ENCODE measurements at places on chromosomes 13 and 19.

GRCh38 chr19:38555200-38555599, 62.6 kb downstream of the MAP4K1 start:
- no peak for DNase-seq

DNA sequence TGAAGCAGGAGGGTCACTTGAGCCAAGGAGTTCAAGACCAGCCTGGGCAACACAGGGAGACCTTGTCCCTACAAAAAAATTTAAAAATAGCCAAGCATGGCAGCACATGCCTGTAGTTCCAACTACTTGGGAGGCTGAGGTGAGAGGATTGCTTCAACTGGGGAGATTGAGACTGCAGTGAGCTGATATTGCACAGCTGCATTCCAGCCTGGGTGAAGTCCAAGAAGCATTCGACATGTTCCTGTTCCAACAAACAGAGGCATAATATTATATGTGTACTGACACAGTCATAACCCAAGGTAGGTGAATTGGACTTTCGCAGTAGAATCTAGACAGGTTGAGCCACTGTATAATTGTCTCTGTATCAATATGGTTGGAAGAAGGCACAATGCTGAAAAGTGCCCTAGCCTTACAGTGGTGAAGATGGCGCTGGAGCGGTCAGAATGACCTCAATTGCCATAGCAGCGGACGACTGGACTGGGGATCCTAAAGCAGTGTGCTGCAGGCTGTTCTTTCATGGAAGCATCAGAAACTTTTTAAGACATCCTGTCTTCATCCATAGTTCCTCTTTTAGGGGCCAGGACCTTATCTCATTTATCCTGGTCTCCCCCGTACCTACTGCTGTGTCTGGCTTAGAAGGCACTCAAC, 112.0 kb upstream of the CLDN10 start:
- DNase-seq: no peak

DNA sequence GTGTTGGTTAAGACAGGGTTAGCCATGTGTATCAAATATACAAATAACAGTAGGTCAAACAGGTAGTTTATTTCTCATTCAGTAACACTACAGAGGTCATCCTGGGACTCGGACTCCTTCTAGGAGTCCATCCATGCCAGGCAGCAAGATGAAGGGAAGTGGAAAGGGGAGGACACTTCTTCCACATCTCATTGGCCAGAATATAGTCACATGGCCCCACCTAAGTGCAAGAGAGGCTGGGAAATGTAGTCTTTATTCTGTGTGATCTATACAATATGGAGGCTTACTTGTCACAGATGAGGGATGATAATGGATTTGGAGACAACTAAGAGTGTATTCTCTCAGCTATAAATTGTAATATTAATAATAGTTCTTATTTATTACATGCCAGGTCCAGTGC, 31.1 kb downstream of the RDH8 start:
- DNase-seq: no peak

- no peak for DNase-seq
These were observed 5.5 kb downstream of the AP3D1 start for GRCh38 chr19:2145831-2146241.

DNA sequence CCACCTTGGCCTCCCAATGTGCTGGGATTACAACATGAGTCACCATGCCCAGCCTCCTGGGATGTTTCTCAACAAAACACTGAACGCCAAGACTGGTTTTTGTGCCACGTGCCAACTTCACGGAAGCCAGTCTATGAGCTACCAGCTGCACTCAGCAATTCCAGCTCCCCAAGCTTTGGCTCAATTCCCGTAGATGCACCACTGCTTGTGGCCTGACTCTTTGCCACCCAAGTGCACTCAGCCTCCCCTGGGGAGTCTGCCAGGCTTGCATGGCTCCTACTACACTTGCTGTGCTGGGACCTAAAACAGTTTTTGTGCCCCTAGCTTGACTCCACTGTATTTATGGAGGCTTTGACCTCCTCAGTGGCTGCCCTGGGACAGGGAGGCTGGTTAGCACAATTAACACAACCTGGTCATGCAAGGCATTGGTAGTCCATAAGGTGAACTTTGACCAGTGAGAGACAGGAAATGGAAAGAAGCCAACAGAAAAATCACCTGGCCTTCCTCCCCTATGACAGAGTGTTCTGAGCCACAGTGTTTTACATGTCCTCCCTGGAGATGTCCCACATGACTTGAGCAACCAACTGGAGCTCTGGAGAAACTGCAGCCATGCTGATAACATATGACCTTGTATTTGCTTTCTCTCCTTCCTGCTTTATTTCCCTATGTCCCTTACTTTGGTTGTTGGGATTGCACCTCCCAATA, 1173.1 kb downstream of the UQCRFS1 start:
- no peak for DNase-seq

DNA sequence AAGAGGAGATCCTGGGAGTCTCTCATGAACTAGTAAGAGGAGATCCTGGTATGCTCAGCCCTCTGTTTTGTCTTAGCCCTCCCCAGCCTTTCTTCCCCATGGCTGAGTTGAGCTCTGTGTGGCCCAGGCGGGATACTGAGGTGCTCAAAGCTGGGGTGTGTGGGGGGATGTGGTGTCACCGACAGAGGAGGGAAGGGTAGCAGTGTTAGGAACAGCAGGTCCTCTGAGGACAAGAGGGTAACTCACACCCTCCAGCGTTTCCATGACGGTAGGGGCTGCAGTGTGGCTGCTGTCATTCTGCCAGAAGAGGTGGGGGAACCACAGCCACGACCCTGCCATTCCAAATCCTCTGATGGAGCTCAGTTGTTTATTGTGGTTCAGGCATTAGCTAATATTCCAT, 691 bp downstream of the KIR2DL4 start:
- no peak for DNase-seq

DNA sequence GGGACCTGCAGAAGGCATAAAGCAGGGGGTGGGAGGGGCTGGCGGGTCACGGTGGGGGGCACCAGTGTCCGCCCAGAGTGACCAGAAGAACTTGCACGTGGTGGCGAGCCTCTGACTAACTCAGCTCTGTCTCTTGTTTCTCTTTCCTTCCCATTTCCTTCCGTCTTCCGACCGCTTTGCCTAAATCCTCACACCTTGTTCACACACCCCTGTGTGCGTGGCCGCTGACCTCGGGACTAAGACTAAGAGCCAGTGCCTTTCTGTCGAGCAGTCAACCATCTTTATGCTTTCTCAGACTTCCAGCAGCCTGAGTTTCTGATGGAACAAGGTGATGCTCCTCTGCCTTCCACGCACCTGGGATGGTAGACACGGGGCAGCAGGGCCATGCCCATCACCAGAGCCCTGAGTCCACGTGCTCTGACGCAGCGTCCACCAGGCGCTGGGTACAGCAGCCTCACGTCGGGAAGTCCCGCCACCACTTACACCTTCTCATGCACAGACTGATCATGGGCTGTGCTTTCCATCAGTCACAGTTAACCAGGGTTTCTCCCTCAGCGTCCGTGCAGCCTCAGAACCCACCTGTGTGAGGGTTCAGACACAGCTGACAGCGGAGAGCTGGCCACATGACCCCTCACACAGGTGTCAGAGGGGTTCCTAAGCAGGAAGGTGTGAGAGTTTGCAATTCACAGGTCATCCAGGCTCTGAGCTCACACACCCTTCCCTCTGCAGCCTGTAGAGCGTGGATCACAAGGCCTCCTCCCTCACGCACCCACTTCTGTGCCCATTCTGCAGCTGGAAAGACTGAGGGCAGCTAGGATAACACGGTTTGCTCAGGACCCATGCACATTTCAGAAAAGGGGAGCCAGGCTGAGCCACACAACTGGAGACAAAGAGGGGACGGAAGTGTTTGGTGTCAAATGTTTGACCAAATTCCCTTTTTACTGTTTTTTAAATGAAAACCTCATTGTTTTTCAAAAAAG, 90.7 kb upstream of the MCF2L start:
- no peak for DNase-seq

- no peak for DNase-seq
These were observed 39.9 kb downstream of the FBN3 start for GRCh38 chr19:8109455-8109854.

DNA sequence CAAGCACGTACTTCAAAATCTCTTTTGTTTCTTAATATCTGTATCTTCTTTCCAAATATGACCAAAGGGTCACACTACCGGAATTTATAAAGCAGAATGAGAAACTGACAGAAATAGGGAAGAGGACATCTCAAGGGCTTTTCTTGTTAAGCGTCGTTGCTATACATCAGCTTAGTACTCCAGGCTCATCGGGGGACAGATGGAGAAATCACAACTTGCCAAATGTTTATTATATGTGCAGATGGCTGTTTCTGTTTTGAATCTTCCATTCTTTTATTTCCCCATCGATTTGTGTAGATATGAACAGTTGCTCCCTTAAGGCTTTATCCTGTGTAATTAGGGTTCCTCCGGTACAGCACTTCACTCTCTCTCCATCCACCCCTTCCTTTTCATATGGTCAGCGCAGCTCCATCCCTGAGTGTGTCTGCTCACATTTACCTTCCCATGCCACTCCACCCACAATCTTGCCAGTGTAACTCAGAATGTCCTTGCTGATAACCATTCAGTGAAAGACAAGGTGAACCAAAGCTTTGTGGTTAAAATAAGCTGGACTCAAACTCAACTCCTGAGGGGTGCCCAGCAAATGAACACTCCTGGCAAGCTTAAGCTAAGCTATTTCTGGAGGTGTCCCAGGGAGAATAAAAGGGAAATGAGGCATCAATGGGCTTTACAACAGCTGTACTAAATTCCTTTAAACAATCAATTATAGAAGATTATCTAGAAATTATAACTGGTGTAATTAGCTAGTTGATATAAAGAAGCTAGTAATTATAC, 51.3 kb downstream of the TBC1D4 start:
- no peak for DNase-seq

GRCh38 chr19:33405553-33406461, 32.3 kb downstream of the CEBPG start:
- no peak for DNase-seq

GRCh38 chr19:45291834-45292233, 30.8 kb downstream of the CKM start:
- DNase-seq: no peak

- no peak for DNase-seq
These were observed 44.6 kb downstream of the DPY19L3 start for GRCh38 chr19:32450217-32450616.

GRCh38 chr13:98845742-98846141, 93.3 kb upstream of the SLC15A1 start:
- DNase-seq: no peak

GRCh38 chr19:55034751-55035150, 3.3 kb downstream of the GP6 start:
- no peak for DNase-seq

GRCh38 chr19:20840371-20840770, 64.3 kb downstream of the ZNF66 start:
- DNase-seq: no peak

GRCh38 chr19:45103508-45104319, 10.7 kb downstream of the PPP1R37 start:
- DNase-seq: peak; percentile 50

- DNase-seq: no peak
These were observed 513 bp upstream of the ZNF317 start for GRCh38 chr19:9139609-9140158.

GRCh38 chr19:48565090-48565489, 13.1 kb downstream of the SULT2B1 start:
- DNase-seq: no peak

DNA sequence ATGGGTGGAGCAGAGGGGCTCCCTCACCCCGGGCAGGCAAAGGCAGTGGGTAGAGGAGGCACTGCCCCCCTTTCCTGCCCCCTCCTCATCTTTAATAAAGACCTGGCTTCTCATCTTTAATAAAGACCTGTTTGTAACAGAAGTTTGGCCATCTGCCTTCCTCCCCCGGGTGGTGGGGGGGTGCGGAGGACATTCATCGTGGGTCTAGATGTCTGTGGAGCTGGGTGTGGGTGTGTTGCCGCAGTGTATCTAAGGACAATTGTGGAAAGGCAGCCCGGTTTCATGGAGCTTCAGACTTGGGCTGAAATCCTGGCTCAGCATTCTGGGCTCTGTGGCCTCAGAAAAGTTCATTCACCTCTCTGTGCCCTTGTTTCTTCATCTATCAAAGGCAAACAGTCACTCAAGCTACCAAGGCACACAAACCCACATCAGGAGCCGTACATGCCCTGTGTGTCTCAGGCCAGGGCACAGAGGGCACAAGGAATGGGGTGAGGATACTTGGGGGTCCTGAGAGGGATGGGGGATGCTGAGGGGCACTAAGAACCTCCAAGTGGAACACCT, 8.8 kb upstream of the SWSAP1 start:
- no peak for DNase-seq

GRCh38 chr13:106471957-106472543, 63.4 kb downstream of the EFNB2 start:
- DNase-seq: no peak

DNA sequence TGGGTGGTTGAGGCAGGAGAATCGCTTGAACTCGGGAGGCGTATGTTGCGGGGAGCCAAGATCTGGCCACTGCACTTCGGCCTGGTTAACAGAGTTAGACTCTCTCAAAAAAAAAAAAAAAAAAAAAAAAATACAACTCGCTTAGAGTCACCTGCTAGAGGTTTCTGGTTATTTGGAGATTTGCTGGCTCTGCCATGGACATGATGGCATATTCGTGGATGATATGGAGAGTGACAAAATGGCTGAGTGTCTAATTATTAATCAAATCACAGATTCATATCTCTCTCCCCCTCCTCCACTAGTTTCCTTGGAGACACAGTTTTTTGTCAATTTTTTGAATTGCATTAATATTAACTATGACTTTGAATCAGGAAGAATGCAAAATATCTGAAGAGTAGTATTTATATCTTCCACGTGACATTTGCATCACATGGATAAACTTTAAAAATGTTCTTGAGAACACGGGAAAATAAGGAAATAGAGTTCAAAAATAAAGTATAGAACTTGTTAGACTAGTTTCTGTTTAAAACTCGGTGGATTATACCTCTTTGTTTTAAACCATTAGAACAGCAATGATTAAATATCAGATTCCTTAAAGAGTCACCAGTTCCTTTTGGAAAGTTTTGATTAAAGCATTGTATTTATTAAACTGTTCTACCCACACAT, 47.8 kb downstream of the KLF5 start:
- DNase-seq: no peak

GRCh38 chr19:7489609-7490044, 792 bp upstream of the PEX11G start:
- DNase-seq: no peak

DNA sequence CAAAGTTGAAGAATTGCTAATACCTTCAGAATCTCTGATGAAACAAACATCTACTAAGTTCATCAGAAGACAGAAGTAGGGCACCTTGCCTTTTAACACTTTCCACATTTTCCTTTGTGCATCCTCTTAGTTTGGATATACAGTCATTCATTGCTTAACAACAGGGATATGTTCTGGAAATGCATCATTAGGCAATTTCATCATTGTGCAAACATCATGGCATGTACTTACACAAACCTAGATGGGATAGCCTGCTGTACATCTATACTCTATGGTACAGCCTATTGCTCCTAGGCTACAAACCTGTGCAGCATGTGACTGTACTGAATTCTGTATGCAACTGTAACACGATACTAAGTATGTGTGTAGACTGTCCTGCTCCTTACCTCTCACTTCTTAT, 169.8 kb downstream of the SUCLA2 start:
- no peak for DNase-seq

- DNase-seq: no peak
These were observed 153.6 kb downstream of the KATNAL1 start for GRCh38 chr13:30153545-30154426.
